H7 (cell line): ENCODE measurements at places on chromosomes 11 and 22.

- DNase-seq = peak; percentile 67
Observed at GRCh38 chr22:18065256-18065655, 12.5 kb upstream of the PEX26 start.

DNA sequence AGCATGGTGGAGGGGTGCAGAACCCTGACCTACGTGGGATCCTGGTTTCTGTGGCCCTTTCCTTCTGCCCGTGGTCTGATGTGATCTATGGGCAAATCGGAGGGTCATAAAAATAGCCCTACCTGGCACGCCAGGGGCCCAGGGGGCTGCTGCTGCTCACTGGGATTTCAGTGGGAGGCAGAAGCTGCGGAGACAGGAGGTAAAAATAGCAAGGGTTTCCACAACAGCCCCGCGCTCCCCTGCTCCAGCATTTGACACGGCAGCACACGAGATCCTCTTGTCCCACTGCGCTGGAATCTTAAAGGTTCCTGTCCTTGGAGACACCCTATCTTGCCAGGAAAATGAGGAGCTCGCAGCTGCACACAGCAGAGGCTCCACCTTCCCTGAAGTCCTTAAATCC lies 321.2 kb downstream of the CTTN start:
- DNase-seq = no peak

DNA sequence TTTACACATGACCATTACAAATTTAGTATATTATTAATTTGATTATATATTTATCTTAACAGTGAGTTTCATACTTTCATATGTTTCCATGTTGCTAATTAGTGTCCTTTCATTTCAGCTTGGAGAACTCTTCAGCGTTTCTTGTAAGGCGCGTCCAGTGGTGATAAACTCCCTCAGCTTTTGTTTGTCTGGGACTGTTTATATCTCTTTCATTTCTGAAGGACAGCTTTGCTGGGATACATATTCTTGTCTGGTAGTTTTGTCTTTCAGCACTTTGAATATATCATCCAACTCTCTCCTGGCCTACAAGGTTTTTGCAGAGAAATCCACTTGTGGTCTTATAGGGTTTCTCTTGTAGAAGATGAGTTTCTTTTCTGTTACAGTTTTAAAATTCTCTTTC lies 12.4 kb downstream of the BIRC2 start:
- DNase-seq = no peak

- peak; percentile 56 for DNase-seq
Observed at GRCh38 chr11:67311556-67312082, 8.3 kb downstream of the SSH3 start.

DNA sequence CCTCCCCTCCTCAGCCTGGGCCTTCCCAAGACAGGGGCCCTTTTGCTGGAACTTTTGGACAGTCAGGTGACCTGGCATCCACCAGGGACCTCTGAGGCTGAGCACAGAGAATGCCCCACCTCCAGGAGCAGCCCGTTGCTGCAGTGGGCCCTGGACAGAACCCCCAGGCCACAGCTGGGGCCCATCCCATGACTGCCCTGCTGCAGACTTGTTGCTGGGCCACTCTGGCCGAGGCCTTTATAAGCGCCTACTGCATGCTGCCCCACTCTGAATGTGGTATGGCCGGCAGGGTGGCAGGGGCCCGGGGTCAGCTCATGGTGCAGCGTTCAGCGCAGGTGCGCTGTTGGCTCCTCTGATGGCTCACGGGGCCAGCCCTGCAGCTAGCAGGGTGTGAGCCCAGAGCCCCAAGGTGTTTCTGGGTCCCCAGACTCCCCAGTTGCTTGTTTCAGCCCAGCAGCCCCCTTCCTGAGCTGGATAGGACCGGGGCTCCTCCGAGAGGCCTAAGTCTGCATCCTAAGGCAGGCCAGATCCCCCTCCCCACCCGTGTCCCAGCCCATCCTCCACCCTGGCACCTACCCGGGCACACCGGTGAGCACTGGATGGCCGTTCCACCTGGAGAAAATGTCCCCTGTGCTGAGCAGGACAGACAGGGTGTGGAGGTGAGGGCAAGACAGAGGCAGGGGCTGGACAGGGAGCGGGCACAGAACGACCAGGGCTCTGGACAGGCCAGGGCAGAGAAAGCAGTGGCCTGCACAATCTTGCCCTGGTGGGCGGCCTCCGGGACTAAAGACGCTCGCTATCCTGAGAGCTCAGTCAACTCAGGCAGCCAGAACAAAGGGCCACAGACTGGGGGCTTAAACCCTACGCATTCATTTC lies 28.1 kb upstream of the TH start:
- no peak for DNase-seq

DNA sequence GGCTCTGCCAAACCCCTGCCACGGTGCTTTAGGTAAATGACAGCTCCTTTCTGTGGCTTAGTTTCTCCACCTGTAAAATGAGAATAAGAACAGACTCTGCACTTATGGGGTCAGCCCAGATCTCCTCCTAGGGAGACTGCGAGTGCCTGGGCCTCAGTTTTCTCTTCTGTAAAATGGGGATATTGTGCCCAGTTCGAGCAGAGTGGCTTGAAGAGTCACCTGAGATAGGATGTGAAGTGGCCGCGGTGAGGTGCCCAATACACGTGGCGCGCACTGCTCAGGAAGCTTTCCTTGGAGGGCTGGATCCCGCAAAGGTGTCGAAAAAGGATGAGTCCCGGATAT lies 473 bp upstream of the EMID1 start:
- no peak for DNase-seq

DNA sequence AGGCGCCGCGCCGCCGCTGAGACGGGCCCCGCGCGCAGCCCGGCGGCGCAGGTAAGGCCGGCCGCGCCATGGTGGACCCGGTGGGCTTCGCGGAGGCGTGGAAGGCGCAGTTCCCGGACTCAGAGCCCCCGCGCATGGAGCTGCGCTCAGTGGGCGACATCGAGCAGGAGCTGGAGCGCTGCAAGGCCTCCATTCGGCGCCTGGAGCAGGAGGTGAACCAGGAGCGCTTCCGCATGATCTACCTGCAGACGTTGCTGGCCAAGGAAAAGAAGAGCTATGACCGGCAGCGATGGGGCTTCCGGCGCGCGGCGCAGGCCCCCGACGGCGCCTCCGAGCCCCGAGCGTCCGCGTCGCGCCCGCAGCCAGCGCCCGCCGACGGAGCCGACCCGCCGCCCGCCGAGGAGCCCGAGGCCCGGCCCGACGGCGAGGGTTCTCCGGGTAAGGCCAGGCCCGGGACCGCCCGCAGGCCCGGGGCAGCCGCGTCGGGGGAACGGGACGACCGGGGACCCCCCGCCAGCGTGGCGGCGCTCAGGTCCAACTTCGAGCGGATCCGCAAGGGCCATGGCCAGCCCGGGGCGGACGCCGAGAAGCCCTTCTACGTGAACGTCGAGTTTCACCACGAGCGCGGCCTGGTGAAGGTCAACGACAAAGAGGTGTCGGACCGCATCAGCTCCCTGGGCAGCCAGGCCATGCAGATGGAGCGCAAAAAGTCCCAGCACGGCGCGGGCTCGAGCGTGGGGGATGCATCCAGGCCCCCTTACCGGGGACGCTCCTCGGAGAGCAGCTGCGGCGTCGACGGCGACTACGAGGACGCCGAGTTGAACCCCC lies 798 bp downstream of the BCR start:
- peak; percentile 78 for DNase-seq

DNA sequence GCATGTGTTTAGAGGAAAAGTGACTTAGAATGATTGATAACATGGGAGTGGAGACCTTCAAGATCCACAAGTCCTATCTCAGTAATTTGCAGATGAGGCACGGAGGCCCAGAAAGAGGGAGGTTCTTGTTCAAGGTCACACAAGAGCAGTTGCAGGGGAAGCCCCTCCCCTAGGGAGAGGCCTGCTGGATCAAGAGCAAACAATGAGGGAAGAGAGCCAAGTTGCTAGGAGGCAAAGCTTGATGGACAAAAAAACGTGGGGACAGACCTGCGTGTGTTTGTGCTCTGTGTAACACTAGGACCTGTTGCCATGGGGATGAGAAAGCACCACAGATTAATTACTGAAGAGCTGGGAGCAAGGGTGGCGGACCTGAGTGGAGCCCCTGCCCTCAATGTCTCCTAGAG lies 6.4 kb upstream of the MFRP start:
- peak; percentile 76 for DNase-seq

DNA sequence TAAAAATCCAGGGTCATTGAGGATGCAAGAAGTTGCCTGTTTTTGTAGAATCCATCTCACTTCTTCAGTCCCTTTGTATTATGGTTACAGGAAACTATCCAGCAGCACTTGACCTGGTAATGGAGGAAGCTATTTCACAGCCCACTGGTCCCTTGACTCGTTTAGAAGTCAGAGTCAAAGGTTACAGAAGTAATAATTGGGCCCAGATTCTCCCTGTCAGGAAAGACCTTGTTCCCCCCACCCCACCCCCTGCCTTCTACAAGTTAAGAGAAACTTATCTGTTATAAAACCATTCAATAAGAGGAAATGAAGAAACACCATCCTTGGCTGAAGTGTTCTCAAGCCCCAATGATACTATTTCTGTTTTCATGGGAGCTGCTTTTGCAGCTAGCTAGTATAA lies 65.8 kb downstream of the CSTPP1 start:
- DNase-seq = no peak

- DNase-seq = peak; percentile 28
Observed at GRCh38 chr11:7019500-7020182, 505 bp downstream of the ZNF214 start.

GRCh38 chr11:113202431-113202830 lies 112.0 kb upstream of the TTC12 start:
- no peak for DNase-seq

DNA sequence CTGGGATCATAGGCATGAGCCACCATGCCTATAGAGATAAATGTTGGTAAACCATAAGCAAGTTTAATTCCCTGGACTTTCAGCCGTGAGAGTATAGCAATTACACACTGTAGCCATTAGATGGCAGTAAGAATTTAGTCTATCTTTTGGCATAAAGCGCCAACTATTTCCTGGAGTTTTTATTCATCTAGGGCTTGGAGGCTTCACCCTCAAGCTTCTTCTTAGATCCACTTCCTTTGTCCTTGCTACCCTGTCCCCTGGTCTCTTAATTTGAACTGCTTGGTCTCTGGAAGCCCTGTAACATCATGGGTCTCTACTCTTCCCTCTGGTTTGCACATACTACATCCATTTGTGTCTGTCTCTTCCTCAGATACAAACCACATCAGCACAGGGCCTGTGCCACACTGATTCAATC lies 38.2 kb downstream of the OR10A6 start:
- peak; percentile 51 for DNase-seq

DNA sequence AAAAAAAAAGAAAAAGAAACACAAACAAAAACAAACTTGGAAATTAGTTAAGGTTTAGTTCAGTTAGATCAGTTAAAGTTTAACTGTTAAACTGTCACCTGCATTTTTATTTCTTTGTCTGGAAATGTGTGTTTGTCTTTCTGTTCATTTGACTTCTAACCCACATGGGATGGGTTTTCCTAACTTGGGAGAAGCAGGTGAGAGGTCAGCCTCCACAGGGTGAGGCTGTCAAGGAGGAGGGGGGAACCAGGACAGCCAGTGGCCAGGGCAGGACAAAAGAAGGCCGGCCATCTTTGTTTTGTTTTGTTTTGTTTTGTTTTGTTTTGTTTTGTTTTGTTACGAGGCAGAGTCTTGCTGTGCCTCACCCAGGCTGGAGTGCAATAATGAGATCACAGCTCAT lies 13.4 kb upstream of the GCAT start:
- no peak for DNase-seq

DNA sequence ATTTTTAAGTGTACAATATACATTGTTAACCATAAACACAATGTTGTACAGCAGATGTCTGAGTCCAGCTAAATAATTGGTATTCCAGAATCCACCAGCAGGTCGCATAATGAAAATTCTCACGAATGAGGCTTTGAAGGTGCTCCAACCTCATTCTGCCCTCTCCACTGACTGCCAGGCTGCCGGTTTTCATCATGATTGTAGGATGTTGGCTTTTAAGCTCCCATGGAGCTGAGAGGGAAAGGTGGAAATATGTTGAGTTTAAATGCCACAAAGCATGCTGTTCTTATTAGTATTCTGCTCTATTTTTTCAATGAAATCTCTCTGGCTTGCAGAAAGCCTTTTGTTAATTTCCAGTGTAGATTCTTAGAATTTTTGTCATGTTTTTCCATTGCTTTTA lies 337.2 kb upstream of the DDI1 start:
- no peak for DNase-seq

- no peak for DNase-seq
Observed at GRCh38 chr22:20197407-20198030, 46.7 kb upstream of the CCDC188 start.

- DNase-seq = no peak
Observed at GRCh38 chr11:16809886-16810668, 71.6 kb downstream of the C11orf58 start.

GRCh38 chr11:76448506-76448905 lies 3.7 kb downstream of the EMSY start:
- DNase-seq = peak; percentile 61

- no peak for DNase-seq
Observed at GRCh38 chr11:125068368-125068767, 5.3 kb downstream of the SLC37A2 start.

GRCh38 chr22:19960491-19961200 lies 19.0 kb upstream of the TXNRD2 start:
- no peak for DNase-seq

DNA sequence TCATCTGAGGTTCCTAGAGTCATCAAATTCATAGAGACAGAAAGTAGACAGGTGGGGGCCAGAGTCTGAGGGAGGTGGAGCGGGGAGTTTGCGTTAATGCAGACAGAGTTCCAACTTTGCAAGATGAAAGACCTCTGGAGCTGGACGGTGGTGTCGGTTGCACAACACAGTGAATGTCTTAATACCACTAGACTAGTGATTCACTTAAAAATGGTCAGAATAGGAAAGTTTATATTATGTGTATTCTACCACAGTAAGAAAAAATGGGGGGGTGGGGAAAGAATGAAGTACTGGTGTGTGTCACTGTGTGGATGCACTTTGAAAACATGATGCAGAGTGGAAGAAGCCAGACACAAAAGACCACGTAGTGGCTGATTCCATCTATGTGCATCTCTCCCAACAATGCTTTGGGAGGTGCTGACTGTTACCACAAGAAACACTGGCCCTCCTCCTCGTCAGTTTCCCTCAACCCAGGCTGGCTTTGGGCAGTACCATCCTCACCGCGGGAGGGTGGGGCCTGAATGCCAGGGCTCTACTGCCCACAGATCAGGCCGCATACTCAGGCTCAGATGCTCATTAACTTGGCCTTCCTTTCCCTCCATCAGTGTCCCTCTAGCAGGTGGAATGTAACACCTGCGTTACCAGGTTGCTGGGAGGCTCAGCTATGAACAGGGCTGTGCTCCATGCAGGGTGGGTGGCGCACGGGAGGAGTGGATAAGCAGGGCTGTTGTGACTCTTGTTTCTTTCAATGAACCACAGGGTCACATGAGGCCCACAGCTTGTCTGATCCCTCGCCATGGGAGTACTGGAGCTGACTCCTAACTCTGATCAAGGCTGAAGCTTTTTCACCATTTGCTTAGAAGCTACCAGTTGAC lies 297.0 kb downstream of the CTTN start:
- DNase-seq = no peak

DNA sequence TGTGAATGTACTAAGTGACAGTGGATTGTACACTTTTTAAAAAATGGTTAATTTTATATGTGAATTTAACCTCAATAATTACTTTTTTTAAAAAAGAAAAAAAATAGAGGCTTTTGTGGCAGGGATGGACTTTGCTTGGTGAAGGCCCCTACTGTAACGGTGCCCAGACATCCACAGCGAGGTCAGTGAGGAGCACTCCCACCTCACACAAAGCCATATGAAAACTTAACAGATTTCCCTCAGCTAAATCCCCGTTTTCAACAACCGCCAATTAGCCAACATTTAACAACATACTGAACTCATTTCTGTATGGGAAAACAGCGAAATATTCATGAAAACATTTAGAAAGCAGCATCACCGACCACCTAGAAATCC lies 642 bp upstream of the C11orf58 start:
- no peak for DNase-seq
